ENCODE measurements at places on chromosomes 16 and 17.
A peak's percentile ranks its signal among the peaks of the same experiment; 100 is the strongest.

DNA sequence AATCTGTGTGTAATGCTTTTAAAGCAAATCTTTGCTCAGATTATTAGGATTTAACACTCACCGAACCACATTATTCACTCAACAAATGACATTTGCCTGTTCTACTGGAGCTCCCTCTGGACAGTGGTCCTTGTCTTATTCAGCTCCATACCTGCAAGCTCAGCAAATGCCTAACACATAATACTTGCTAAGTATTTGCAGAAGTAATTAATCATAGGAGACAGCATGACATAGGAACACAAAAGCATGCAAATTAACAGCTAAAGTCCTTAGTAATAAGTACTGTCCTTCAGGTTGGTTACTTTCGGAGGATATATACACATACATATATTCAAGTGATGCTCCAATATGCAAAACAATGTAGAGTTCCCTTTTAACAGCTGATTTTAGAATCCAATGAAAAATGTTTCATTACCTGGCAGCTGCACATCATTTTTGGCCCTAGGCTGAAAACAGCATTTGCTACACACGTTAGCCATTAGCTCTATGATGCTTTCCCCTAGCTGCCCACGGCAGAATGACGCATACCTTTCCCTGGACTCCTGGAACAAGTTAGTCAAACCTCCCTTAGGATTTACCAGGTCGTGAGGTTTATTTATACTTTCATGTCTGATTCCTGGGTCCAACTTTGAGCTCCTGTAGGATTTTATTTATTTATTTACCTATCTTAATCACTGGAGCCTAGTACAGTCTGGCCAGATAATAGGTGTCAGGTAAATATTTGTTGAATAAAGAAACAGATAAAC is 8.6 kb downstream of the BRD7 start:
- no peak for DNase-seq

GRCh38 chr17:39151943-39152818 is 744 bp upstream of the PLXDC1 start:
- DNase-seq = no peak

GRCh38 chr16:31471241-31471874 is 594 bp upstream of the TGFB1I1 start:
- DNase-seq = no peak

GRCh38 chr17:1462164-1463112 is 6.4 kb upstream of the CRK start:
- DNase-seq = no peak

DNA sequence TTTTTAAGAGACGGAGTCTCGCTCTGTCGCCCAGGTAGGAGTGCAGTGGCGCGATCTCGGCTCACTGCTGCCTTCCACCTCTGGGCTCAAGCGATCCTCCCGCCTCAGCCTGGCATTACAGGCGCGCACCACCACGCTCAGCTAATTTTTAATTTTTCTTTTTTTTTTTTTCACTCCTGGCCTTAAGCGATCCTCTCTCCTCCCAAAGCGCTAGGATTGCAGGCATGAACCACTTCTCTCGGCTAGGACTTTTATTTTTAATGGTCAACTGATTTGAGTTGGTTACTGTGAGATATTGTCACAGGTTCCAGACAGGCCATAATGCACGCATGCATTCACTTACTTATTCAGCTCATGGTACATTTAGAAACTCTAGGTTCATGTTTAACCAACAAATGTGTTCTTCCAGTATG is 888 bp downstream of the PIGW start:
- no peak for DNase-seq

GRCh38 chr16:20020083-20020482 is 53.6 kb downstream of the GPR139 start:
- no peak for DNase-seq

GRCh38 chr16:48365025-48365600 is 20.1 kb downstream of the SIAH1 start:
- no peak for DNase-seq

- peak; percentile 55 for DNase-seq
Observed at GRCh38 chr17:2025220-2025621, at the start of gene RTN4RL1. TSS of gene RTN4RL1 (minus strand) at chr17:2025334. CDS start at chr17:2024865, 469 bp downstream.

- DNase-seq = no peak
Observed at GRCh38 chr17:81259058-81259605, 20.0 kb downstream of the NDUFAF8 start.

- DNase-seq = no peak
Observed at GRCh38 chr16:27246439-27246838, 22.1 kb downstream of the NSMCE1 start.

- DNase-seq = no peak
Observed at GRCh38 chr17:72702136-72702735, 390.3 kb downstream of the SLC39A11 start.

- no peak for DNase-seq
Observed at GRCh38 chr16:80319181-80319580, 221.6 kb upstream of the DYNLRB2 start.

GRCh38 chr17:75749545-75750389 is 15.2 kb downstream of the GALK1 start:
- DNase-seq = no peak

- peak; percentile 65 for DNase-seq
Observed at GRCh38 chr17:31788956-31789355, 70.1 kb downstream of the COPRS start.

GRCh38 chr17:42289611-42290181 is 1.4 kb downstream of the STAT5A start:
- no peak for DNase-seq

DNA sequence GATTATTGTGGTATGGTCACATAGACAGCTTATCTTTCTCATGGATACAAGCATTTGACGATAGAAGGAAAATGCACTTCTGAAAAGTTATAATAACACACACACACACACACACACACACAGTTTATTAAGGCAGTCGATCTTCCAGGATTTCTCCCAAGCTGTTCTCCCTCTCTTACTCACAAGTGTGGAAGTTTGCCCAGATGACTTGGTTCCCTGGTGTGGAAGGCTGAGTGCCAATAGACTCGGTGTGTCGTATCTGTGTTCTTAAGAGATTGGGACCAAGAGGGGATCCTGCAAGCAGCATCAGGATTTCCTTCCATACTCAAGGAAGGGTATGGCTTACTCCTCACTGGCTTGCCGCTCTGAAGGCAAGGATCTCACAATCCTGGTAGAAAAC is 279.6 kb downstream of the HS3ST3B1 start:
- no peak for DNase-seq

DNA sequence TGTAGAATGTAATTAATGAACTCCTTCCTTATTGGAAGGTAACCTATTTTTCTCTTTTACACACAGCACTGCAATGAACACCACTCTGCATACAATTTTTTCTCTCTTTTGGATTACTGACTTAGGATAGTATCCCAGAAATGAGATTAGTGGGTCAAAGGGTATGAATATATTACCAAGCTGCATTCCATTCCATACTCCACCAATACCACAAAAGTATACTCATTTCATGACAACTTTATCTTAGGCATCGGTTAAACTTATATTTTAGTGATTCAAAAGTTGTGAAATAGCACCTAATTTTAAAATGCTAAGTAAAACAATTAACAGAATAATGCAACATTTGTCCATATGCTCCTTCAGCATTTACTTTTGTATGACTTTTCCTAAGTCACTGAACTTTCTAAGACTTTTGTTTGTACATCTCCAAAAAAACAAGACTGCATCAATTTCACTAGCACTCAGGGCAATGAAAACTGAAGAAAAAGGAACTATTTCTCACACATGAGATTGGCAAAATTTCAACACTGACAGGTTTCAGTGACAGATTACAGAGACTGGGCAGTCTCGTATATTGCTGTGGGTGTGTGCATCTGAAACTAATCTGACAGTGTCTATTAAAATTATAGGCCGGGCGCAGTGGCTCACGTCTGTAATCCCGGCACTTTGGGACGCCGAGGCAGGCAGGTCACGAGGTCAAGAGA is 32.1 kb downstream of the HELZ start:
- DNase-seq = peak; percentile 84

GRCh38 chr16:55257966-55258613 is 65.9 kb upstream of the IRX6 start:
- peak; percentile 45 for DNase-seq

DNA sequence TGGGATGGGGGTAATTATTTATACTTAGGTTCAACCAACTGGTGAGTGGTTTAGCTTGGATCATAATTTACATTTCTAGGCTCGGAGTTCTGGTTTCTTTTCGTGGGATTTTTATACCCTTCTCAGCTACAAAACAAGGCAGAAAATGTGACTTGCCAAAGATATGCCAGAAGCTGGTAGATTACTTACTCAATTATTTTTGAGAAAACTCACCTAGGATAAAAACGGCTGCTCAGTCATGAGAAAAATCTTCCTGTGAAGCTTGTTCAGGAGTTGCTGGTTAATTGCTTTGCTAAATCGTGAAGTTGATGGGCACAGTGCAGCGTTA is 1.1 kb downstream of the NDEL1 start:
- no peak for DNase-seq
